ENCODE measurements at places on chromosomes 3 and 15. TPM values are rescaled to one million over a fixed set of nuclear protein-coding genes. Genes with fewer than 3 reads are reported as not detected.

Gene PRRT3
- polyA plus RNA-seq = 5.5 TPM

DNA sequence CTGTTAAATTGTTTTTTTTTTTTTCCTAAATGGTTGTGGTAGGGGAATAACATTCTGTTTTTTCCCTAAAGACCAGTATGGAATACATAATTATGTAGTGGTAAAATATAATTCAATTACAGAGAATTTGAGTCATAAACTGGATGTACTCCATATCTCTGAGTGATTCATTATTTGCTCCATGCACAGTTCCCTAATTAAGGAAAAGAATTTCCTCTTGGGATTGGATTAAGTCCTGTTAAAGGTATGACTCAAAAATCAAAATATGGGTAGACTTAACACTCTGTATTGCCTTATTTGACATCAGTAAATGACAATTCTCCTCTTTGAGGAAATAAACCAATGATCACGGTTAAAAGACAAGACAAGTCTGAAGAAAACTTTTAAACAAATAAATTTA lies 78.0 kb upstream of the KCNH8 start:
- no peaks in the 10 kb centered on the region for H3K36me3 ChIP-seq
- H3K4me1 ChIP-seq = no peaks in the 10 kb centered on the region
- H3K27ac ChIP-seq = no peak overlapping the region
- H3K27me3 ChIP-seq = no peaks in the 10 kb centered on the region
- no peak overlapping the region for H3K4me3 ChIP-seq

Gene PTX3
- polyA plus RNA-seq = 208 TPM

DNA sequence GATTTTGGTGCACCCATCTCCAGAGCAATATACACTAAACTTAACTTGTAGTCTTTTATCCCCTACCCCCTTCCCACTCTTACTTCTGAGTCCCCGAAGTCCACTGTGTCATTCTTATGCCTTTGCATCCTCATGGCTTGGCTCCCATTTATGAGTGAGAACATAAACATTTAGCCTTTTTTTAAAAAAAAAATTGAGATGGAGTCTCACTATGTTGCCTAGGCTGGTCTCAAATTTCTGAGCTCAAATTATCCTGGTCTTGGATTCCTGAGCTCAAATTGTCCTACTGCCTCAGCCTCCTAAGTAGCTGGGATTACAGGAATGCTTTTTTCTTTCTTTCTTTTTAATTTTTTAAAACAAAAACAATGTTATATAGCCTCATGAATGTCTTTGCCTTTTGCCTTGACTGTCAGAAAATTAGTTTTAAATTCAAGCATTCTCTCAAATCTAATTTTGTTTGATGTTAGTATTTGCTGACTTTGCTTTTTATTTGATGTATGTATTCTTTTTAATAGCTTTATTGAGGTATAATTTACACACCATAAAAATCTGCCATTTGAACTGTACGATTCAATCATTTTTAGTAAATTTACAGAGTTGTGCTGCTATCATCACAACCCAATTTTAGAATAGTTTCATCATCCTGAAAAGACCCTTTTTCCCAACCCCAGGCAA lies 46.9 kb downstream of the NFKBIZ start:
- DNase-seq = no peak
- no peak overlapping the region for H3K4me3 ChIP-seq
- no peaks in the 10 kb centered on the region for H3K36me3 ChIP-seq

- peak overlapping the region; percentile 95 for H3K4me3 ChIP-seq
- no peak overlapping the region for H3K27ac ChIP-seq
- DNase-seq = no peak
- H3K27me3 ChIP-seq = no peaks in the 10 kb centered on the region
- H3K4me1 ChIP-seq = peaks cover 22% of the 10 kb centered on the region
Measured at GRCh38 chr3:127588806-127589577, 1.5 kb downstream of the TPRA1 start.

Gene CCDC71
- polyA plus RNA-seq = 40.9 TPM

GRCh38 chr15:69417581-69417980 lies 3.4 kb downstream of the KIF23 start:
- H3K4me3 ChIP-seq = no peak overlapping the region
- H3K27me3 ChIP-seq = no peaks in the 10 kb centered on the region
- H3K27ac ChIP-seq = peak overlapping the region; percentile 44
- DNase-seq = no peak
- H3K36me3 ChIP-seq = peaks cover 28% of the 10 kb centered on the region
- H3K4me1 ChIP-seq = peaks cover 22% of the 10 kb centered on the region

Gene OR4F15
- polyA plus RNA-seq = not detected

DNA sequence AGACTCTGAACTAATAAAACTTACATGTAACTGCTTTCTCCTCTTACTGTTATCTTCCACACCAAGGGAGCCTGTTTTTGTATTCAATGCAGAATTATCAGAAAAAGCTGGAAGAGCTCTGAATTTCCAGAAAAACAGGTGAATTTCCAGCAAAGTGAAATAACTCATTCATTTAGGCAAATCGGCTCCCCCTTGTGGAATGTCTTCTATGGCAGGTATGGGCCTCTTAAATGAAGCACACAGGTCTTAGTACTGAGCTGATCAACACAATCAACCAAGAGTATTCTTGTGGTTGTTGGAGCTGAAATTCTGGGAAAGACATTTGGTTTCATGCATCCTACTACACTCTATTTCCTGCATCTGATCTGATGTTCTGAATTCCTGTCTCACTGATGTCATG lies 31.0 kb upstream of the PTPRG start:
- no peak overlapping the region for H3K4me3 ChIP-seq
- H3K27me3 ChIP-seq = no peaks in the 10 kb centered on the region
- peak; percentile 26 for DNase-seq
- H3K27ac ChIP-seq = no peak overlapping the region

Gene RBP2
- polyA plus RNA-seq = not detected

DNA sequence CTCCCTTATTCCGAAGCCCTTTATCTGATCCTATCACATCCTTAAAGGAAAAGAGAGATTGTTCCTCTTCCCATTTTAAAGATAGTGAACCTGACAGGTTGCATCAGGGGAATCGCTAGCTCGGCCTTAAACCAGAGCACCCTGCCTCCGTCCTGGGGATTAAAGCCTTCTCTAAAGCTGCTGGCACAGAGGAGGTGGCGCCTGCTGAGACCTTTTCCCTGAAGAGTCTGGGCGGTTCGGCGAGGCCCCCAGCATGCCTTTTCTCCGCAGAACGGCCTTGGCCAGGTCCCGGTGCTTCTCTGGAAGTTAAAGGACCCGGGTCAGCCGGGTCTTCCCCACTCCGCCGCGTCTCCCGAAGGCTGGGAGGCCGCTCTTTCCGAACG lies 593 bp downstream of the FAM219B start:
- H3K36me3 ChIP-seq = peaks cover 27% of the 10 kb centered on the region
- H3K4me3 ChIP-seq = peak overlapping the region; percentile 86
- peak overlapping the region; percentile 84 for H3K27ac ChIP-seq

Gene COMMD4
- 197 TPM for polyA plus RNA-seq

- DNase-seq = peak; percentile 4
- H3K27ac ChIP-seq = no peak overlapping the region
- no peaks in the 10 kb centered on the region for H3K27me3 ChIP-seq
- H3K4me3 ChIP-seq = no peak overlapping the region
- no peaks in the 10 kb centered on the region for H3K4me1 ChIP-seq
Measured at GRCh38 chr3:31067004-31067403, 172.5 kb upstream of the GADL1 start.

Gene CDCP1
- 2.7 TPM for polyA plus RNA-seq

GRCh38 chr3:123312331-123313265 lies 110.9 kb downstream of the SEC22A start:
- no peaks in the 10 kb centered on the region for H3K36me3 ChIP-seq
- no peak overlapping the region for H3K4me3 ChIP-seq
- H3K27me3 ChIP-seq = peaks cover 26% of the 10 kb centered on the region
- H3K27ac ChIP-seq = no peak overlapping the region

Gene SLC9C1
- polyA plus RNA-seq = not detected

Gene GOLGA8Q
- polyA plus RNA-seq = 0.28 TPM

Gene CFAP44
- polyA plus RNA-seq = 2.3 TPM

GRCh38 chr15:70362886-70363285 lies 265.2 kb upstream of the TLE3 start:
- H3K27ac ChIP-seq = no peak overlapping the region
- H3K27me3 ChIP-seq = no peaks in the 10 kb centered on the region
- no peak overlapping the region for H3K4me3 ChIP-seq

GRCh38 chr3:55244247-55244646 lies 242.9 kb downstream of the WNT5A start:
- H3K27ac ChIP-seq = no peak overlapping the region
- no peaks in the 10 kb centered on the region for H3K27me3 ChIP-seq
- peaks cover 8% of the 10 kb centered on the region for H3K4me1 ChIP-seq
- H3K36me3 ChIP-seq = no peaks in the 10 kb centered on the region
- no peak overlapping the region for H3K4me3 ChIP-seq

GRCh38 chr3:5144316-5144994 lies 22.4 kb downstream of the ARL8B start:
- H3K27me3 ChIP-seq = no peaks in the 10 kb centered on the region
- no peaks in the 10 kb centered on the region for H3K36me3 ChIP-seq
- no peak overlapping the region for H3K4me3 ChIP-seq
- peaks cover under 1% of the 10 kb centered on the region for H3K4me1 ChIP-seq

DNA sequence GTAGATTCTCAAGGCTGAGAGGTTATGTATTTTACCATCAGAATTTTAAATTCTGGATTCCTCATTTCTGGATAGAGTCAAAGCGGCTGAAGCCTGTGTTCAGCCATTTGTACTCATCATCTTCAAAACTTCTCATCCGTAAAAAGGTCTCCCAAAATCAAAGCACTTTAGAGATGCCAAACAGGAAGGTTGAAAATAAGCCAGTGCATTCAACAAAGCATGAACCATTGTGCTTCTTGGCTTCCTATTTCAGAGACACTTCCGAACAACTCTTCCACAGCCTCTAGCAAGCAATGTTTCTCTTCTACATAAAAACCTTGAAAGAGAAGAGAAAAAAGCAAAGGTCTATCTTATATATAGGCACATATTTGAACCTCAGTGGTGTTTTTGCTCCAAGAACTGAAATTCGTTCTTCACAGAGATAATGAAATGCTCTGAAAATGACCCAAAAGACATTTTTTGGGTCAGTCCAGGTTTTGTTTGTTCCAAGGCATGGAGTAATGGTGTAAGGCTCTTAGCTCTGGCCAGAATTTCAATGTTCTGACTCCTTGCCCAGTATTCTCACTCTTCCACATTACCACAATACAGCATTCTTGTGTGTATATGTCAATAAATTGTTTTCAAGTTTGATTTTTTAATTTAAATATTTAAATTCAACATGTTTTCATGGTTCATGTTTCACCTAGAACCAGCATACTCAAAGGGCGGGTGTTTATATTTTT lies 163.1 kb downstream of the STAC start:
- peaks cover 3% of the 10 kb centered on the region for H3K4me1 ChIP-seq
- no peak overlapping the region for H3K27ac ChIP-seq
- no peak overlapping the region for H3K4me3 ChIP-seq
- no peak for DNase-seq

- no peak for DNase-seq
- no peak overlapping the region for H3K4me3 ChIP-seq
- no peaks in the 10 kb centered on the region for H3K36me3 ChIP-seq
- no peaks in the 10 kb centered on the region for H3K27me3 ChIP-seq
- peaks cover 4% of the 10 kb centered on the region for H3K4me1 ChIP-seq
Measured at GRCh38 chr3:32121137-32121536, 14.7 kb downstream of the GPD1L start.

DNA sequence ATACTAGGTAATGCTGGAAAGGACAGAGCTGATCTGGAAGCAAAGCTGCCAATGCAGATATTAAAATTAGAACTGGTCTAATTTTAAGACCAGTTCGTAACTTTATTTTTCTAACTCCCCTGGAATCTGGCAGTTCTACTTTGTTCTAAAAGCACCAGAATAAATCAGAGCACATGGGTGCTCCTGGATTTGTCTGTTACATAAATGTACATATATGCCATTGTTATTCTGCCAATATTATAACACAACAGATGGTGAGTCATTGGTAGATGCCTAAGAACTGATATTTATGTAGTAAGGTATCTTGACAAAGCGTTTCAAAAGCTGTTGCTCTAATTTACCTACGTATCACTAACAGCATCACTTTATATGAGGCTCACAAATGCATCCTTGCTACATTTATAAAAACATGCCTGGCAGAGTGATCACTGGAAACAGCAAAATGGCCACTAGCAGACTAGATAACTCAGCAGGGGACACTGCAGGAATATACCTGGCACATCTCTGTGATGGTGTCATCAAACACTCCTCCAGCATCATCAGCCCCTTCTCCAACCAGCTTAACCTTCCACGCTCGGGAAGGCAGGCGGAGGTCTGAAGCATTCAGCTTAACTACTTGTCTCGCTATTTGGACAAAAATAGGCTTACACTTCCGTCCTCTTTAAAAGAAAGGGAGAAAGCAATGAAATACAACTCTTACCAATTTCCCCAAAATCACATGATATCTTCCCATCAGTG lies 26.2 kb downstream of the FBXL22 start:
- peaks cover 48% of the 10 kb centered on the region for H3K36me3 ChIP-seq
- no peaks in the 10 kb centered on the region for H3K27me3 ChIP-seq
- H3K4me1 ChIP-seq = no peaks in the 10 kb centered on the region
- H3K4me3 ChIP-seq = no peak overlapping the region

Gene GOLGA8M
- not detected for polyA plus RNA-seq

Gene PAK6
- 0.07 TPM for polyA plus RNA-seq

Gene MNS1
- polyA plus RNA-seq = 0.42 TPM

GRCh38 chr15:45126535-45127158 lies 3.0 kb downstream of the DUOXA1 start:
- H3K27ac ChIP-seq = no peak overlapping the region
- peak overlapping the region; percentile 9 for H3K4me3 ChIP-seq
- H3K36me3 ChIP-seq = no peaks in the 10 kb centered on the region
- DNase-seq = no peak
- no peaks in the 10 kb centered on the region for H3K4me1 ChIP-seq

DNA sequence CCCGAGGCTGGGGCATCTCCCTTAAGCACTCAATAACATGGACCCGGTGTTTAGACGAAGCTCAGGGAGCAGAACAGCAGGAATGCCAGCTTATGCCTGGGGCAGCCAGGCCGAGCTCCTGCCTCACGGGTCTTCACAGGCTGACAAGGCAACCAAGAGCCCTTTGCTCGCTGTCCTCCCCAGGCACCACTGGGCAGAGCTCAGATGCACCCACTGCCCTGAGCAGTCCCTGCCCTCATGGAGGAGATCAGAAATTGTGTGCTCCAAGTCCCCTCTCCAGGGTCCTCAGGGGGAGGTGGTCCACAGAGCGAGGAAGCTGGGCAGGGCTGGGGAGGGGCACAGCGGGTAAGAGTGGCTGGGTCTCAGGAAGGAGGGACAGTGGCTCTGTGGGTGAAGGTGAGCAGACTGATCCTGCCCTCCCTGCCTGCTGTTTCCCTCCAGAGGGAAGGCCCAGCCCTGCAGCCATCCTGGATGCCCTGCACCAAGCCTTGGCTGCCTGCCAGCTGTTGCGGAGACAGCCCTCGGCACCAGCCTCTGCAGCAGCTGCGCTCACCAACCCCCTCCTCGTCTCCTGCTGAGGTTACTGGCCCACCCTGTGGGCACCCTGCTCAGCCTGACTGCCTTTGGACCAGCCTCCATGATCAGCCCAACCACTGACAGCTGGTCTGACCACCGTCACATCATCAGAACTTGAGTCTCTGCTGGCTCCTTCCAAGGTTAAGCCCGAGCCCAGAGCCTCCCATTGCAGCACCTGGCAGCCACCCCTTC lies 21.1 kb upstream of the GP9 start:
- peak; percentile 88 for DNase-seq
- no peaks in the 10 kb centered on the region for H3K4me1 ChIP-seq
- peak overlapping the region; percentile 43 for H3K27ac ChIP-seq
- no peaks in the 10 kb centered on the region for H3K36me3 ChIP-seq
- peaks cover 5% of the 10 kb centered on the region for H3K27me3 ChIP-seq

GRCh38 chr15:101043011-101043410 lies 123.9 kb downstream of the LRRK1 start:
- H3K36me3 ChIP-seq = peaks cover 5% of the 10 kb centered on the region
- no peak overlapping the region for H3K27ac ChIP-seq
- no peaks in the 10 kb centered on the region for H3K4me1 ChIP-seq
- no peak for DNase-seq

GRCh38 chr15:49286649-49287404 lies 116.8 kb downstream of the GALK2 start:
- H3K27ac ChIP-seq = no peak overlapping the region
- no peak overlapping the region for H3K4me3 ChIP-seq
- H3K36me3 ChIP-seq = peaks cover 4% of the 10 kb centered on the region
- H3K4me1 ChIP-seq = no peaks in the 10 kb centered on the region
- no peak for DNase-seq
- H3K27me3 ChIP-seq = no peaks in the 10 kb centered on the region

Measured in SK-N-SH (cell line).